ENCODE measurements at places on chromosomes 3 and 15. TPM values are rescaled to one million over a fixed set of nuclear protein-coding genes. Genes with fewer than 3 reads are reported as not detected.

DNA sequence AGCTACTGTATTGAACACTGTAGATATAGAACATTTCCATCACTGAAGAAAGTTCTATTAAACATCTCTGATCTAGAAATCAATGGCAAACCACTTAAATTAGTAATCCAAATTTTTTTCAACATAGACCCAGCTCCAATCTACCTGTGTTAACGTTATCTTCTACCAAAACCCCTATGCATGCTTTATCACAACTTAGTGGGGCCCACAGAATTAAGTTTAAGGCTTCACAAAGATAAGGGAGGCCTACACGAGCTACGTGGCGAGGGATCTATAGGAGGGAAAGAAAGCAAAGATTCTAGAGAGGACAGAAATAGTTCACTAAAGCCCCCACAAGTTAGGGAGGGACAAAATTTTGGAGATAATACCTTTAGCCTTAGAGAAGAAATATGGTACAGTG is 116.1 kb downstream of the TFDP2 start:
- no peak for DNase-seq

- DNase-seq, result no peak
Measured at GRCh38 chr3:155846119-155846518, 8.1 kb downstream of the SLC33A1 start.

The SLC38A3 gene
- total RNA-seq, result 1.2 TPM

DNA sequence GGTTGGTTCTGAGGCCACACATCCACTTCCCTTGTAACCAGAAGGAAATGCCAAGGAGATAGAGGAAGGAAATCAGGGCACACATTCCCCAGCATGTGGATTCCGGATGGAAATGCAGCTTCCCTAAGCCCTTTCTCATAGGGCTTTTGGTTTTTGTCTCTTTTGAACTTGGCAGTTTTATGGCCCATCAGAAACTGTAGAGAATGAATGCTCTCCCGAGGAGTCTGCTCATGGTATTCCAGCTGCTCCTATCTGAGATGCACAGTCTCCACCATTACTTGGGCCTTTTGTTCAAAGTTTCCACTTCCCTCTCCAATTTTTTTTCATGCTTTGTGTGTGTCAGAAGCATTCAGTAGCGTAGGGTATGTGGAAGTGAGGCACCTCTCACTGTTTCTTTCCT is 21.2 kb downstream of the XYLB start:
- DNase-seq, result no peak

- DNase-seq, result no peak
Measured at GRCh38 chr3:27089068-27089467, 280.1 kb downstream of the NEK10 start.

The SLC28A1 gene
- total RNA-seq, result not detected

The CHCHD6 gene
- total RNA-seq, result 36.3 TPM

GRCh38 chr3:98814817-98815420 is 51.8 kb downstream of the ST3GAL6 start:
- DNase-seq, result no peak

GRCh38 chr3:2516762-2517441 is 418.2 kb downstream of the CNTN4 start:
- no peak for DNase-seq

- DNase-seq, result no peak
Measured at GRCh38 chr3:119924111-119925094, 142.5 kb downstream of the NR1I2 start.

The SENP7 gene
- 7.8 TPM for total RNA-seq

- no peak for DNase-seq
Measured at GRCh38 chr3:23776352-23776891, 29.3 kb upstream of the UBE2E1 start.

DNA sequence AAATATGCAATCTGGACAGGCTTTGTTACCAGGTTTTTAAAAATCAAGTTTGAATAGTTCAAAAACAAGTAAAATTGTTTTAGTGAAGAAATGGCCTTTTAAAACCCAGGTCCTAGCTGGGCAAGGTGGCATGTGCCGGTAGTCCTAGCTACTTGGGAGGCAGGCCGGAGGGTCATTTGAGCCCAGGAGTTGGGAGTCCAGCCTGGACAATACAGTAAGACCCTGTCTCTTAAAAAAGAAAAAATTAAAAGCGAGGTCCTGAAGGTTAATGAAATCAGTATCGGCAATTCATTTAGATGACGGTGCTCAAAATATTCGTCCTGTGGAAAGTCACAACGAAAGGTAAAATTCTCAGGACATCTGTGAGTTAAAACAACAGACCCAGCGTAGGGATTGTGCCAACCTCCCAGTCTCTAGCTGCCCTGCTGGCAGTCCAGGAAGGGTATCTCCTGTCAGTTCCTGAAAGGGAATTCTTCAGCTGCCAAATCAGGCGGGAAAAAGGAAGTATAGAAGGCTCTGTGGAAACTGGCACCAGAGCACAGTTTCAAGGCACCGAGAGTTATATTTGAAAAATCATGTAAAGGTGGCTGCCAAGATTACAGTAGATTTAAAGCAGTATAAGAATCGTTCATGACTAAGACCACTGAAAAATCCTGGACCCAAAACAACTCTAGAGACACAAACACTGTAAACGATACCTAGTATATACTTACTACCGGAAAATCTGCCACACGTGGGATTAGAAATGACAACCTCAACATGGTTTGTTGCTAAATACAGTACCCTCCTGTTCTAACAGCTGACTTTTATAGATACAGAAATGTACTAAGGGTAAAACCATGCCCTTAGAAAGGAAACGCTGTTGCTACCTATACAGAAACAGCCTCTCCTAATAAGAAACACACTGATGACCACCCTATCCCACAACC is 1.2 kb upstream of the ABHD17C start:
- no peak for DNase-seq

DNA sequence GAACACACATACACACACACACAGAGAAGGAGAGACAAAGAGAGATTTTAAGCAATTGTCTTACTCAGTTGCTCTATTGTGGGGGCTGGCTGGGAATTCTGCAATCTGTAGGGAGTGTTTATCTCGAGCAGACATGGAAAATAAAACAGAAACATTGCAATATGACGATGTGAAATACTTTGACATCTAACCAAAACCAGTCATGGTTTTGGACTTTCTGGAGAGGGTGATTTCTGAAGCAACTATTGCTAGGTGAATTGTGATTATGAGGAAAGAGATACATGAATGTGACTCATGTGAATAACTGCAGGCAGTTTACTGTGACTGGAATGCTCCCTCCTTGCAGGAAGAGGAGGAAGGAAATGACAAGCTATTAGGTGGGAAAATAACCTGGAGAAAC is 12.3 kb upstream of the PHLDB2 start:
- DNase-seq, result no peak

DNA sequence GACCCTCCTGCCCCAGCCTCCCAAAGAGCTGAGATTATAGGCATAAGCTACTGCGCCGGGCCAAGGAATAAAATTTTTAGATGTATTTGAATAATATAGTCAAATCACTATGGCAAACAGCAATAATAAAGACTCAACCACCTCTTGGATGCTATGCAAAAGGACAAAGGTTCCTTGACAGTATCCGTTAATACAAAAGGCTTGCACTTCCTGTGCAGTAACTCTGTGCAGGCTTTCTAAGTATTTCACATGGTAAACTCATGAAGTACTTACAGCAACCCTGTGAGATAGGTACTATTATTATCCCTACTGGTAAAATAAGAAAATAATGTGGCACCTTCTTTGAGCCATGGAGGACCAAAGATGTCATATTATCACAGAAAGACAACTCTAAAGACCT is 86.8 kb downstream of the SHQ1 start:
- no peak for DNase-seq

The PLIN1 gene
- total RNA-seq, result 0.11 TPM

The SLC9C1 gene
- total RNA-seq, result 0.24 TPM

The GNAT1 gene
- not detected for total RNA-seq

GRCh38 chr3:189593581-189593980 is 37.6 kb upstream of the TP63 start:
- no peak for DNase-seq

The EPHA6 gene
- total RNA-seq, result 2.8 TPM

The PIERCE2 gene
- 1.4 TPM for total RNA-seq

The CCR1 gene
- total RNA-seq, result not detected

The WNT5A gene
- 5.6 TPM for total RNA-seq

GRCh38 chr3:195249057-195249770 is 21.7 kb downstream of the XXYLT1 start:
- DNase-seq, result peak; percentile 37

Measured in H1 (cell line).